ENCODE measurements at places on chromosomes 4 and X.

DNA sequence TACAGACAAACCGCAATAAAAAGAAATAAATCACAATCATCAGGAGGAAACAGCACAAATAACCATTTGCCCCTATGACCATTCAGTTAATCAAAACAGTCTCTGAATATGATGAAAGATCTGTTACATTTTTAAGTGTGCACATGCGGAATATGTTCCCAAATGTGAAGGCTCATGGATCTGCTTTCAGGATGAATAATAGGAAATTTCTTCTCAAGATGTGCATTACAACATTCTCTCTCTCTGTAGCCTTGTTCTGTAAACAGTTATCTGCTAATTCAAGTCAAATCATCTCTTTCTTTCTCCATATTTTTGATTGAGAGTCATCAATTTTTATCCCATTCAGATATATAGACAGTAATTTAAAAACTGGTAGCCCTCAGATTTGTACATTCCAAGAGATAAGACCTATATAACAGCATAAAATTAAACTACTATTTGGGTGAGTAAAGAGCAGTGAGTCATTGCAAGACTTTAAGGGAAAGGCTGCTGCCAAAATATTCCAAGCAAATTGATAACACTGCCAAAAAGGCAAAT lies 433.9 kb upstream of the ATOH1 start:
- DNase-seq: no peak

DNA sequence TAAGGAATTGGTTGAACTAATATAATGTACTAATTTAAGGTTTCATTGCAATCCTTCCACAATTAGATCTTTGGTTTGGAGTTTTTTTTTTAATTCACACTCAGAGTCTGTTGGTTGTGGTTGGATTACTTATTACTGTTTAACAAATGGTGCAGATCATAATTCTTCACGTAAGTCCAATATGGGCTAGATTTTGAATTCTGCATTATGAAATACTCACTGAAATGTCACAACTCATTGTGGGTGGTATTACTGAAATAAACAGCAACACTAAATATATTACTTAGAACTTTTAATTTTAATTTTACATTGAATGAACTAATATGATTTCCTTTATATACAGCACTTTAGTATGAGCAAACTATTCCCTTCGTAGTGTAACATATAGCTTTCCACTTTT lies 94.2 kb upstream of the MYOZ2 start:
- DNase-seq: no peak

DNA sequence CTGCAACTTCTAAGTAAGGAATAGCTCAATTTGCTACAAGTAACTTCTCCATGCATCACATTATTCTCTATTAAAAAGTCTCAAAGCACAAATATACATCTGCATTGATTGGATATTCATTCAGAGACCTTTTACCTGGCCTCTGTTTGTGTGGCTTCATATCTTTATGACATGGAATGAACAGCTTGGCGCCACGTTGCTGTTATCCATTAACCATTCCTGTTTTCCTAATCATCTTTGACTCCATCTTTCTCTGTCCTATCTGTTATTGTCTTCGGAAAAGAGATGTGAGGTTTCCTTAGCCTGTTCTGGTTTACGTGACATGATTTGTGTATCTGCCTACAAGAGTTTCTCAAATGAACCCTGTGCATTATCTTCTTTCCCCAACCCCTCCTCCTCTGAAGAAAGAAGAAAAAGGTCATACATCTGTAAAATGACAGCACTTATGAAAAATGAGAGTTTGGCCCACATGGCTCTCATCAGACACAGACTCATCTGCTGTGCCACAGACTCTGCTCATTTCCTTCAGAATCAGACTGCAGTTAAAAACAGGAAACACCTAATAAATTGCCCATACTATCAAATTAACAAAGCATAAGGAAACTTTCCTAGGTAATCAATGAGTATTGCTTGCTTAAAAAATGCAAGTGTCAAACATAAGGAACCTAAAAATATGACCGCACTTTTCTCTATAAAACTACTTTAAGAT lies 347.6 kb upstream of the FAM241A start:
- DNase-seq: no peak

DNA sequence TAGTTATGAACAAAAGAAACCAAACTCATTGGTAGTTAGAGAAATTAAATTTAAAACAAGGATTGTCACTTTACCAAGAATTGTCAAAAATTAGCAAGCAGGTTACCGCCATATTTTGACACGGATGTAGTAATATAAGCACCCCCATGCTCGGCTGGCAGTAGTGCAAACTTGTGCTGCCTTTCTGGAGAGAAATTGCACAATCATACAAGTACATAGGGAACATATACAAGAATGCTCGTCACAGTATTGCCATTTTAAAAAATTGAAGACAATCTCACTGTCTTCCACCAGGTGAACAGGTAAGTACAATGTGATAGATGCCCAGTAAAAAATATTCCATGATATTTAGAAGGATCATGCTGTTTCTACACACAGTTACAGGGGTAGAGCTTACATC lies 55.6 kb upstream of the SLC39A8 start:
- DNase-seq: no peak

DNA sequence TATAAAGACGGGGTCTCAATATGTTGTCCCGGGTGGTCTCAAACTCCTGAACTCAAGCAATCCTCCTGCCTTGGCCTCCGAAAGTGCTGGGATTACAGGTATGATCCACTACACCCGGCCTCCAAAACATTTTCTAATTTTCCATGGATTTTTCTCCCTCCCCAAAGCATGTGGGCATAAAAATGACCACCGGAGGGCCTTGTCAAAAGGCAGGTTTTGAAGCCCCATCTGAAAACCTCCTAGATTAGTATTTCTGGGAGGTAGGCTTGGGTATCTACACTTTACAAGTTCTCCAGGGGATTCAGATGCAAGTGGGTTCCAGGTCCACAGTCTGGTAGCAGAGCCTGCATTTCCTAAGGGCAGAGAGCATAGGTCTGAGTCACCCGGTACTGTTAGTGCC lies 1.4 kb upstream of the GPR173 start:
- DNase-seq: no peak

GRCh38 chrX:82775426-82775825 lies 732.7 kb upstream of the POU3F4 start:
- no peak for DNase-seq

DNA sequence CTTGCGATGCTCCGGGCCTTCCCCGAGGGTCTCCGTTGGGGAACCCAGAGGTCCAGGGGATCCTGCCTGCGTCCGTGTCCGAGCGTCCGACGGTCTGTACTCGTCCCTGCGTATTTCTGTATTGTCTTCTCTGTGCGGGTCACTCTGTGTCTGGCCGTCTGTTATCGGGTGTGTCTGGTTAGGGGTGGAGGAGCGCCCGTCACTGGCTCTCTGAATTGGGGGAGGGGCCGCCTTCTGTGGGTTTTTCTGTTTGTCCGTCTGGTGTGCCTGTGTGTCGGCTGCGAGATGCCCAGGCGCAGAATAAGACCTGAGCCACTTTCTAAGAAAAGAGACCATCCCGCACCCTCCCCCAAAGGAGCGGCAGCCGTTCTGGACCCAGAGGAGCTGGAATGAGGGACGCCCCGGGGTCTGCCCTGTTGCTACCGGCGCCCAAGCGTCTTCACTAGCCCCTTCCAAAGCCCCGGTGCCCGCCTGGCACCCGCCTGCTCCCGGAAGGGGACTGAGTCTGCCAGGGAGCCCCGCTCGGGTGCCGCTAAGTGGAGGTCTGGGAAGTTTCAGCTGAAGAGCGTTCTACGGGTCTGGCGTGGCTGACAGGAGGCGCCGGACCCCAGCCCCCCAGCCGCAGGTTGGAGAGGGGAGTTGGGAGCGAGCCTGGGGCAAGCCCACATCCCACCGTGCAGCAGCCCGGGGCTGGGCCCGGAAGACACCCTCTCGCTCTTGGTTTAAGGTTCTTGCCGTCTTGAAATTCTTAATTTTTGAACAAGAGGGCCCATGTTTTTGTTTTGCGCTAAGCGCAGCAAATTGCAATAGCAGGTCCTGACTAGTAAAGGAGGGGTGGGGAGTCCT lies 1.0 kb upstream of the OTOP1 start:
- no peak for DNase-seq
